ENCODE measurements at places on chromosomes 13 and 19.

- DNase-seq, result no peak
Observed at GRCh38 chr19:20558011-20558410, 7.6 kb downstream of the ZNF737 start.

DNA sequence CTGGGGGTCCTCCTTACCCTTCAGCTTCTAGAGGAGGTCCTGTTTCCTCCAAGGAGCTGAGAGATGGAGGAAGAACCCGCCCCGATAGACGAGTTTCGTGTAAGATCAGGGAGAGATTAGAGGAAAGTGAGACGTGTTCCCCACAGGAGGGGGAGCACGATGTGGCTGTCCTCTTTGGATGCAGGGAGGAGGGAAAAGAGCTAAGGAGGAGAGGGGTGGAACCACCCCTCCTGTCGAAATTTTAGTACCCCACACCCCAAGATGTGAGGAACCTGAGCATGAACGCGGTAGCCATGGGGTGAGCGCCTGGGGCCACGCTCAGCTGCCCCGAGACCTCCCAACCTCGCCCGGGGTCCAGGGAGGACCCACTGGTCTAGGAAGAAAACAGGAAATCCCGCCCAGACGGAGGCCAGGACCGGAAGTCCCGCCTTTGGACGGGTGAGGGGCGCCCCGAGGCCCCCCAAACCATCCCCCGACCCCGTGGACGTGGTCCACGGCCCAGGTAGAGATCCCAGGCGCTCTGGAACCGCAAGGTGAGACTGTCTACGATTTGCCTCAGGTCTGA, 1.2 kb downstream of the AKT1S1 start:
- DNase-seq, result no peak

DNA sequence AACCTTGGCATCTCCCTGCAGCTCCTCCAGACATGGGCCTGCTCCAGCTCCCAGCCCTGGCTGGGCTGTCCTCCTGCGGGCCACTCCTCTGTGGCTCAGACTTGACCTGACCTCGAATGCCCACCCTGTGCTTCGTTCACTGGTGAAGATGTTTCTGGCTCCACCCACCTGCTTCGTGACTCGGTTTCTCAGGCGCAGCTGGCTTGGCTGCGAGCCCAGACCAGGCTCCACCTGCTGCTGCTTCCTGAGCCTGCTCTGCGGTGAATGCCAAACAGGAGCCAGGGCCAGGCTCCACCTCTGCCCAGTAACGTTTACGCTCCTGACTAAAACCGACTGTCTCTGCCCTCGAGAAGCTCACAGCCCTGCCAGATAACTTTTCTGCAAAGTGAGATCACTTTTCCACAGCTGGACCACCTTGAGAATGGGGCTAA, 8.9 kb upstream of the RSPH6A start:
- no peak for DNase-seq

GRCh38 chr13:27954406-27954851, 14.7 kb downstream of the CDX2 start:
- no peak for DNase-seq

- DNase-seq, result no peak
Observed at GRCh38 chr13:100835695-100836094, 161.1 kb upstream of the TMTC4 start.

- DNase-seq, result no peak
Observed at GRCh38 chr13:51223560-51224270, 1.5 kb downstream of the FAM124A start.

DNA sequence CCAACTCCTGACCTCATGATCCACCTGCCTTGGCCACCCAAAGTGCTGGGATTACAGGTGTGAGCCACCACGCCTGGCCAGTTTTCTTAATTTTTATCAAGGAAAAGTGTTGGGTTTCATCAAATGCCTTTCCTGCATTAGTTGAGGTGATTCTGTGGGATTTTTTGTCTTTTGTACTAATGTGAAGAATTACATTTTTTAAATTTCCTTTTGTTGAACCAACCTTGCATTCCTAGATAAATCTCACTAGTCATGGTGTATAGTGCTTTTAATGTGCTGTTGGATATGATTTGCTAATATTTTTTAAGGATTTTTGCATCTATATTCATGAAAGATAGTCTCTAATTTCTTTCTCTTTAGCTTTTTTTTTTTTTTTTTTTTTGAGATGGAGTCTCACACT, 2.4 kb upstream of the ZNF560 start:
- no peak for DNase-seq

- DNase-seq, result no peak
Observed at GRCh38 chr13:46996316-46997030, 99.6 kb upstream of the HTR2A start.

DNA sequence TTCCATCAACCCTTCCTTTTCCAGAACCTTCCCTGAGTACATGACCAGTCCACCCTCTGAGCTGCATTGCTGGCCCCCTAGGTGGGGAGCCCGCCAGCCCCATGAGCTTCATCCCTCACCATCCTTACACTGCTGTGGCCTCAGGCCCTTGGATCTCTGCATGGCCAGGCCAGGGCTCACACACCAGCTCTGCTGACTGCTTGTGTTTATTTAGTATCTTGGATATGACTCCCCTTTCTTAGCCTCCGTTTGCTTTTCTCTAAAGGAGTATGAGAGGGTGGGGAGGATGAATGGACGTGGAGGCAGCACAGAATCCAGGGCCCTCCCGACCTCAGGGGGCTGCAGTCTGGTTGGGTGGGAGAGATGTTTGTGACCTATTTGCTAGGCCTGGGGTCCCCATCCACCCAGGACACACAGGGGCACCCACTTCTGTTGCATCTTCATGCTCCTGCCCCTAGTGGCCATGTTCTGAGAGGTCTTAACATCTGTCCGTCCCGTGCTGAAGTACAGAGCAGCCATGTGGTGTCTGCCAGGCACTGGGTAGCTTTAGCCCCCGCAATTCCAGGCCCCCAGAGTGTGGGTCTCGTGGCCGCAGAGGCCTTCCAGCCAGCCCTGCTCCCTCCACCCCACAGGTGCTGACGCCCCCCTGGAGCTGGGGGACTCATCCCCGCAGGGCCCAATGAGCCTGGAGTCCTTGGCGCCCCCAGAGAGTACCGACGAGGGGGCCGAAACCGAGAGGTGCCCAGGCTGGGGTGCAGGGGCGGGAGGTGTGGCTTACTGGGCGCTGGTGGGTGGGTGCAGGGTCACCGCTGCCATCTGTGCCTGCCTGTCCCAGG, 13.0 kb downstream of the ARHGEF1 start:
- DNase-seq, result no peak

- no peak for DNase-seq
Observed at GRCh38 chr19:48370955-48371354, 6.8 kb downstream of the SYNGR4 start.

- DNase-seq, result peak; percentile 85
Observed at GRCh38 chr19:17511724-17512573, 500 bp downstream of the PGLS start.

DNA sequence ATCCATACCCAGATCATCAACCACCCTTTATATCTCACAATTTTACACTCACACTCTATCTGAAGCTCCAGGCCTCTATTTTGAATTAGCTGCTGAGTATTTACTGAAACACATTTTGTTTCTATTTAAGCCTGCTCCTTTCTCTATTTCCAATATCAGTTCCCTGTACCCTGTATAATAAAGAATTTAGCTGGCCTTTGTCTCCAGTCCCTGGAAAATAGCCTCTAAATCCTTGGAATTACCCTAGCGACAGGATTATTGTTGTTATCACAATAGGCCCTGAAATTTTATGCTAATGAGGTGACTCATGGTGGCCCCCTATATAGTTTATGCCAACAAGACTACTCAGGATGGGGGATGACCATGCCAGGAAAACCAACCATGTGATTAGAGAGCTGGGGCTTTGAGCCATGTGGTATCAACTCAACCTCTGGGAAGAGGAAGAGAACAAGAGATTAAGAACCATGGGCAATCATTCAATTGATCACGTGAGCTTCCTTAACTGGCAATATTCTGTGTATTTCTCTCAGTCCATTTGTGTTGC, 72.7 kb downstream of the KATNAL1 start:
- no peak for DNase-seq

DNA sequence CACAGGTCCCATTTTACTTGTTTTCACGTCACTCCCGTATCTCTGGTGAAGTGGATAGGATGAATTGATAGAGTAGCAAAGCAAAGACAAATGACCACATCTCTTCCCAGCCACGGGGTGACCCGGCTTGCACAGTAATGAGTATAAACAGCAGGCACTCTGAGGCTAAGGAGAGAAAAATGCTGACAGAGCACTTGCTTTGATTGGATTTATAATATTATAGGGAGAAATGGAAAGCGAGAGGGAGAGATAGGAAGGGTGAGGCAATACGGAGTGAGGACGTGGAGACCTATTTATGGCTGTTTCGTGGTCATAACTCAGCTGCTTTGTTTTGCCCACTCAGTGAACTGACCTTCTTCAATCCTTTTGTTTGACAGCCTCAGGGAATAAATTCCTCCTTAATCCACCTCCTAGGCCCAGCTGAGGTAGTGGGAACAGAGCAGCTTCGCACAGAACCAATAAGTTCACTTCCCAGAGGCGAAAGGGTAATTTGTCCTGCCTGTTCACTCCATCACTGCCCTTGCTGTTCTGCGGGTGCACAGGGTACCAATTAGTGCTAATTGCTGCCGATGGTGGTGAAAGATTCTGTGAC, 68.6 kb downstream of the ERCC5 start:
- no peak for DNase-seq

GRCh38 chr13:35768073-35768472, 291.6 kb upstream of the MAB21L1 start:
- DNase-seq, result no peak

- no peak for DNase-seq
Observed at GRCh38 chr19:29376855-29377354, 148.9 kb upstream of the VSTM2B start.

DNA sequence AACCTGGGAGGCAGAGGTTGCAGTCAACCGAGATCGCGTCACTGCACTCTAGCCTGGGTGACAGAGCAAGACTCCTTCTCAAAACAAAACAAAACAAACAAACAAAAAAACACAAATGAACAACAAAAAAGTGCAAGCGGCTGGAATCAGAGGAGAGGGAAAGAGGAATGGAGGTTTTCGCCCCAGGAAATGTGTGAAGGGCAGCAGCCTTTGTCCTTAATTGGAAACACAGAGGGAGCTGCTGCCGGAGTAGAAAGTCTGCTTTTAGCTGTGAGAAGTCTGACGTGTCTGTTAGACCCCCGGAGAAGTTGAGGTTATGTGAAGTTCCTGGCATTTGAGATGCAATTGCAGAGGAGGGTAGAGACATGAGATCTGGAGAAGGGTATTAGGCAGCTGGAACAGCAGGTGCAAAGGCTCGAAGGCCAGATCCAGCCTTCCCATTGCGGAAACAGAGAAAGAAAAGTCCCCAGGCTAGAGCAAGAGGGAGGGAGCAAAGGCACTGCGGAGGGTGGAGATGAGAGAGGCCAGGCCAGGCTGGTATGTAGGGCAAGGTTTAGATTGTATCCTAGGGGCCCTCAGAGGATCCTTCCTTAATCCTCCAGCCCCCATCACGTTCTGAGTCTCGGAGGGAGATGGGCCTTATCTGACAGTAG, 473 bp downstream of the TMIGD2 start:
- no peak for DNase-seq

GRCh38 chr19:44684892-44685863, 13.8 kb upstream of the CEACAM16 start:
- DNase-seq, result no peak

- DNase-seq, result no peak
Observed at GRCh38 chr19:4449022-4449638, 8.5 kb downstream of the UBXN6 start.

DNA sequence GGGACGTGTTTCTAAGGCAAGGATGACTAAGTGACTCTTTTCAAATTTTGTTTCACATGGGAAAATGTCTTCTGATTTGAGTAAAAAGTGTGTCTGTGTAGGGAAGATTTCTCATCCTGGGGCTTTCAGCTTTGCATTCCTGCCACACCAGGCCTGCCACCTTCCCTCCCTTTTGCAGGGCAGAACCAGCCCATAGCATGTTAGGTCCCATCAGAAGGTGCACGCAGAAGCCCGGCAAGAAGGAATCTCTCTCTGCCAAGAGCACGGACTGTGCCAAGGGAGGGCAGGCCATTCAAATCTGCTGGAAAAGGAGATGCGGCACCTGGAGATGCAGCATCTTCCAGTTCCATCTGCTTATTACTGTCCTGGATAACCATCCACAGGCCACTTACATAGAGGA, 212.0 kb downstream of the SLC7A1 start:
- DNase-seq, result no peak

- no peak for DNase-seq
Observed at GRCh38 chr19:8642561-8642960, 12.1 kb downstream of the NFILZ start.

DNA sequence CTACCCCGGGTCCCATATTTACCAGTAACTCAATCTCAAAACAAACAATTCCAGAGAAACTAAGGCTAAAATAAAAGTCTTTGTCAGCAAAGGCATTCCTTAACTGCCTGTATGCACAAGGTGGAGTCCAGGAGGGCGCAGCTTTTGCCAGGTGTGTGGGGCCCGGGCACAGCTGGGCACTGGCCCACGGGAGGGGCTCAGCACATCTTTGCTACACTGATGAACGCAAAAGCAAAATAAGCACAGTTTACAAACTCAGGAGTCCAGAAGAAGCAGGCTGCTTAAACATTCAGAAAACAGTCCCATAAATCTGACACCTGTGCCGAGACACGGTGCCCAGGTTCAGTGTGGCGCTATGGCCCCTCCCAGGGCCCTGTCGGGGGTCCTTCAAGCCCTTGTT, 70.8 kb downstream of the SLC7A1 start:
- no peak for DNase-seq

DNA sequence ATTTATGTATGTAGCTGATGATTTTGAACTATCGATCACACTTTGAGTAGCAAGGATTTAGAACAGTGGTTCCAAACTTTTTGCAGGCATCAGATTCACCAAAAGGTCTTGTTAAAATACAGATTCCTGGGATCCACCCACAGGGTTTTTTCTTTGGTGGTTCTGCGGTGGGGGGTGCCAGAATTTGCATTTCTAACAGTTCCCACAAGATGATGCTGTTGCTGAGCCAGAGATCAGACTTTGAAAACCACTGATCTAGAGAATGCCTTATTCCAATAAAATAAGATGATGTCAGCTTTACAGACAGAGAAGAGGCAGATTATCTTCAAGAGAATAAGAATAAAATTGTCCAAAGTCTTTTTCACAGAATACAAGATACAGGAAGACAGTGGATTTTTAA, 80.9 kb upstream of the SHISA2 start:
- DNase-seq, result no peak

DNA sequence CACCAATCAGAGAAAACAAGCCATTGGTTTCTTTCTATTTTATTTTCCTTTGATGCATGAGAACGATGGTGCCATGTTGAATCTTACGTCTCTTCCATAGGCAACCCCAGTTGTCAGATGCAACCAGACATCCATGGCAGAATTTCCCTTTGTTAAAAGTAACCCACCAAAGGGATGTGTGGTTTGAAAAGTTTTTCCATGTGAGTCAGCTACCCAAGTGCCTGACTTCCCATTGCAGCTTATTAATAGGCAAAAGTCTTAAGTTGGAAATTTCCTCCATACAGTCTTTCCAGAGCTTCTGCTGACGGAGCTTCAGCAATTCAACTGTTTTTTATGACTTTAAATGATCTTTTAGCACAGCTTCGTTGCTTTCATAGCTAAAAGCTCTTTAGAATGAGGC, 73.8 kb upstream of the FAM216B start:
- no peak for DNase-seq

DNA sequence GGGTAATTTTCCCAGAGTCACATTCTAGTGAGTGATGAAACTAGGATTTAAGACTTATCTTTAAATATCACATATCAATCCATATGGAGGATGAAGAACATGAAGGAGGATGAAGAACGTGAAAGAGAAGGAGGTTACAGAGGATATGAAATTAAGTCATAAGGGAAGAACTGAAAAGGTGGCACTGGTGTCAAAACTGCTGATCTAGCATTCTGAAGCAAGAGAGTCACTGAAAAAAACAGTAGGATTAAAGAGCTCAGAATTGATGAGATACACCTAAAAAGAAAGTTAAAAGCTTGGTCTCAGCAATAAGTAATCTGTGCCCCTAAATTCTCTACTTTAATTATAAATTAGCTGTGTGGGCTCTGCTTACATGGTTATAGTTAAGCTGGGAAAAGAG, 156.5 kb downstream of the KCTD12 start:
- DNase-seq, result no peak

Measured in renal pelvis (tissue), 12 donors.